ENCODE measurements at places on chromosomes 1 and 21. TPM values are rescaled to one million over a fixed set of nuclear protein-coding genes. Genes with fewer than 3 reads are reported as not detected.

CHODL gene
- 5.5 TPM for total RNA-seq

GRCh38 chr1:76867342-76868130 lies at the start of gene ST6GALNAC5:
ST6GALNAC5 (plus strand) TSS chr1:76867480.
- peaks cover 29% of the 10 kb centered on the region for H3K4me1 ChIP-seq
- H3K27me3 ChIP-seq: peaks cover 8% of the 10 kb centered on the region
- H3K36me3 ChIP-seq: no peaks in the 10 kb centered on the region

- no peak overlapping the region for H3K27ac ChIP-seq
- H3K4me1 ChIP-seq: no peaks in the 10 kb centered on the region
- DNase-seq: no peak
- H3K36me3 ChIP-seq: no peaks in the 10 kb centered on the region
- no peak overlapping the region for H3K4me3 ChIP-seq
Measured at GRCh38 chr1:245693941-245694752, 539.4 kb downstream of the KIF26B start.

TSEN15 gene
- total RNA-seq: 23.6 TPM

GRCh38 chr1:28579401-28579800 lies 12.7 kb upstream of the RAB42 start:
- peak overlapping the region; percentile 44 for H3K27ac ChIP-seq
- H3K36me3 ChIP-seq: no peaks in the 10 kb centered on the region
- peak overlapping the region; percentile 95 for H3K4me3 ChIP-seq
- no peak for DNase-seq
- H3K27me3 ChIP-seq: peaks cover 2% of the 10 kb centered on the region

TPTE gene
- total RNA-seq: not detected

DNA sequence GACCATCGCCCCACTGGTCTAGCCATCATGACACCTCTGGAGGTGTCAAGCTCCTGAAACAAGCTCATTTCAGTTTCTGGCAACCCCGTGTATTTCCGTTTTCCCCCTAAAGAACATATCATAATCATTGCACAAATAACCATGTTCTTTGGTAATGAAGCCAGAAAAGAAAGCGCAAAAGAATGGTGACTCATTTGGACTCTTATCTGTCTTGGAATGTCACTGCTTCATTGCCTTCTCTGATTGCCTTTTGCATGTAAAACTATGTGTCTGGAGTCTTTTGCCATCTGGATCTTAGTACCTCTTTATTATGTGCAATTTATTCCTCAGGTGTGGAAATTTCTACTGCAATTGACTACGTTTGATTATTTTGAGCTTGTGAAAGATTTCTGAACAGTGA lies 110.5 kb downstream of the COLGALT2 start:
- peaks cover 20% of the 10 kb centered on the region for H3K4me1 ChIP-seq
- no peak for DNase-seq
- no peak overlapping the region for H3K4me3 ChIP-seq
- no peaks in the 10 kb centered on the region for H3K36me3 ChIP-seq
- no peak overlapping the region for H3K27ac ChIP-seq

SLC5A3 gene
- 5.5 TPM for total RNA-seq

- DNase-seq: no peak
- H3K27me3 ChIP-seq: peaks cover 23% of the 10 kb centered on the region
- peak overlapping the region; percentile 99 for H3K27ac ChIP-seq
- H3K4me1 ChIP-seq: peaks cover 54% of the 10 kb centered on the region
- peak overlapping the region; percentile 100 for H3K4me3 ChIP-seq
Measured at GRCh38 chr1:33177996-33178540, 3.8 kb downstream of the TRIM62 start.

DNA sequence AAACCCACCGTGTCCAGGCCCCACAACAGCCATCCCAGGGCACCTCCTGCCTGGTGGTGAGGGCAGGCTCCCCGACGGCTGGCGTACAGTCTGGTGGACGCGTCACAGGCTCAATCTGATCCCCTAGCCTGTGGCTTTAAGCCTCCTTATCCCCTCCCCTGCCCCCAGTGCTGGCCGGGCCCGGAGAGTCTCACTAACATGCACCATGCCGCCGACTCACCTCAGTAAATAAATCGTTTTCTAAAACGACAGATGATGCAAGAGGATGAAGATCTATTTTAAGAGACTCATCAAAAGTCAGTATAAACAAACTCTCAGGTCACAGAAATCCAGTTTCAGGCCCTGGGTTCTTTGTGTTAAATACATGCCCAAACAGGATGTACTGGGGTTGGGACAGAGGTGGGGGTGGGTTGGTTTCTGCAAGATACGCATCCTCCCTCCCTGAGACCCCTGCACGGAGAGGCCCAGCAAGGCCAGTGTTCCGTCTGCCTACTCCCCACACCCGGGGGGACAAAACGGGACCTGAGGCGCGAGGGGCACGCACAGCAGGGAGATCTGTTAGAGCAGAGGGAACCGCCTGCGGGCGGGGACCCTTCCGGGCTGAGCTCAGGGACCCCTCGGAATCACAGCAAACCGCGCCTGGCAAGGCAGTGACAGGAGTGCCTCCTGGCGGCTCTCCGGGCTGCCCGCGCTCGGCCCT lies 3.1 kb downstream of the PANK4 start:
- H3K4me3 ChIP-seq: no peak overlapping the region
- H3K36me3 ChIP-seq: no peaks in the 10 kb centered on the region
- H3K4me1 ChIP-seq: peaks cover 24% of the 10 kb centered on the region
- H3K27me3 ChIP-seq: peaks cover 6% of the 10 kb centered on the region

DNA sequence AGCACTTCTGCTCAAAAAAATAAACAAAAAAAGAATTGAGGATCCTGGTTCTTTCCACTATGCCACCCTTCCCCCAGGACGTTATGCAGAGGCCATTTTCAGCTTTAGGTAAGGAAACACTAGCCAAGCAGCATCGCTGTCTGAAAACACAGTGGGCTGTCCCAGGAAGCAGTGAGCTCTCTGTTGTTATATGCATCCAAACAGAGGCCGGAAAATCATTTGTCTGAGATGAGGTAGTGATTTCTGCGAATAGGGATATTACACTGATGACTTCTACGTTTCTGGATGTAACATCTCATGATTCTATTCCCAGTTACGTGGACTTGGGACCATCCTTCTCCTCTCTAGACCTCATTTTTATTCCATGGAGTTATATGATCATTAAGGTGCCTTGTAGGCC lies 137.2 kb downstream of the OMA1 start:
- no peak overlapping the region for H3K27ac ChIP-seq
- no peaks in the 10 kb centered on the region for H3K4me1 ChIP-seq
- no peaks in the 10 kb centered on the region for H3K27me3 ChIP-seq
- no peak overlapping the region for H3K4me3 ChIP-seq
- peaks cover 3% of the 10 kb centered on the region for H3K36me3 ChIP-seq

DNA sequence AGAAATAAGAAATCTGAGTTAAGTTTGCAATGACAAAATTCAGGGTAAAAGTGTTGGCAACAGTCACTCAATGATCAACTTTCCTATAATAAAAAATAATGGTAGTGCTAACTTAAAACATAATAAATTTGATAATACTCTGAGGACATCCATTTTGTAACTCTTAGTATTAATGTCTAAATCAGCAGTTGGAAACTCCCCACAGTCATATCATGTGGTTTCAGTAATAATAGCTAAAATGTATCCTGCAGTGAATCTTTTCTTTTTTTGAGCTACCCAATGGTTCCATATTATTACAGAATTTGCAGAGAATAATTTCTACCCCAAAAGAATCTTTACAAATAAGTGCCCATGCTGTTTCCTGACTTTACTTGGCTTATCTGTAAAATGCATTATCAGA lies 286.7 kb downstream of the PTPRC start:
- no peak overlapping the region for H3K27ac ChIP-seq
- H3K4me1 ChIP-seq: peaks cover 2% of the 10 kb centered on the region
- H3K36me3 ChIP-seq: no peaks in the 10 kb centered on the region
- no peaks in the 10 kb centered on the region for H3K27me3 ChIP-seq

DNA sequence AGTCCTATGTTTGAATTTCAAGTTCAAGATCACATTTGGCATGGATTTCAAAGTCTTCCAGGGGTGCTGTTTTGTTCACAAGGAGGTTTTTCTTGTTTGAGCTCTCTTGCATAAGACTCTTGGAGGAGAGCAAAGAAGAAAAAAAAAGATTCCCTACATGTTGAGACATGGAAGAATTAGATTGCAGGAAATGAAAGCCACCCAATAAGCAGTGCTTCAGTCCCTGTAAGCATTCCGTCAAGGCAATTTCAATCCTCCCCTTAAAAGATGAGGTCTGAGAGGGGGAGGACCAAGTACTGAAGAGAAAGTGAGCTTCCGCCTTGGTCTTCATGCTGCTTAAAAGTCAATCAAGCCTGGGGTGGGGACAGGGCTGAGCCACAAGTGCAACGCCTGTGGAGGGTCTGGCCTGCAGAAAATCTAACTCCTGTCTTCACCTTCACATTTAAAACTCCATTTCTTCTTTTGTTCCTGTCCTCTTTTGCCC lies 50.2 kb downstream of the LPAR3 start:
- no peaks in the 10 kb centered on the region for H3K36me3 ChIP-seq
- no peak overlapping the region for H3K4me3 ChIP-seq
- H3K27ac ChIP-seq: no peak overlapping the region
- H3K4me1 ChIP-seq: no peaks in the 10 kb centered on the region
- DNase-seq: no peak
- H3K27me3 ChIP-seq: no peaks in the 10 kb centered on the region

- no peak for DNase-seq
- no peaks in the 10 kb centered on the region for H3K36me3 ChIP-seq
- no peak overlapping the region for H3K27ac ChIP-seq
- H3K27me3 ChIP-seq: no peaks in the 10 kb centered on the region
Measured at GRCh38 chr1:55362558-55362957, 147.4 kb upstream of the USP24 start.

DMBX1 gene
- total RNA-seq: not detected

- no peaks in the 10 kb centered on the region for H3K36me3 ChIP-seq
- H3K27ac ChIP-seq: no peak overlapping the region
- H3K27me3 ChIP-seq: peaks cover 7% of the 10 kb centered on the region
Measured at GRCh38 chr1:44062656-44063179, 31.5 kb upstream of the SLC6A9 start.

GRCh38 chr1:85495556-85495955 lies 30.6 kb upstream of the DDAH1 start:
- H3K27me3 ChIP-seq: no peaks in the 10 kb centered on the region
- H3K27ac ChIP-seq: no peak overlapping the region
- H3K4me3 ChIP-seq: no peak overlapping the region
- no peak for DNase-seq

DNA sequence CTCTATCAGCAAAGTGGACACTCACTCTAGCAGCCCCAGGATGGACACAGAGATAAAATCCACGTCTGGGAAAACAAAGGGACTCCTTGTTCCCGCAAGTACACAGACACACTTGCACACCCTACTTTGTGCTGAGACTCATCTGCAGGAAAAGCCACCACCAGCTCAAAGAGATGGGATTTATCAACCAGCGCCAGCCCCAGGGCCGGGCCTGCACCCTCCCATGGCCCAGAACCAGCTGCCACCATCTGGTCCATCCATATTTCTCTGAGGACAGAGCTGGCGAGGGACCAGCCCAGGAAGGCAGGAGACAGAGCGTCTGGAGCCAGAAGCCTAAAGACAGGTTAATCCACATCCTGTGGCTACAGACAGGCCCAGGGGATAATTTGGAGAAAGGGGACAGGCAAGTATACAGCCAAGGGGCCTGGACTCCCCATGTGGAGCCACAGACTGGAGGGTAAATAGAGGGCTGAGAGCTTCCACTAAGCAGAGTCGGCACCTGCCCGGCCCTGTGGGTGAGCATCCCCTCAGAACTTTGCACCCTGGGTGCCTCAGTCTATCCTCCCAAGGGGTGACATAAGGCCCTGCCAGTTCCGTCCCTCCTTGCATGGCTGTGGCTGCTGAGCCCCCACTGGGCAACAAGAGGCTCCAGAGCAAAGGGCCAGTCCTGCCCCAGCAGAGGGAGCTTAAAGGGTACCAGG lies 233.9 kb downstream of the PTPRU start:
- H3K4me3 ChIP-seq: peak overlapping the region; percentile 5
- H3K27me3 ChIP-seq: peaks cover 8% of the 10 kb centered on the region
- H3K4me1 ChIP-seq: peaks cover 47% of the 10 kb centered on the region
- H3K27ac ChIP-seq: peak overlapping the region; percentile 86
- H3K36me3 ChIP-seq: peaks cover 7% of the 10 kb centered on the region

- peak; percentile 50 for DNase-seq
- no peak overlapping the region for H3K4me3 ChIP-seq
- no peak overlapping the region for H3K27ac ChIP-seq
- peaks cover 5% of the 10 kb centered on the region for H3K27me3 ChIP-seq
- no peaks in the 10 kb centered on the region for H3K36me3 ChIP-seq
Measured at GRCh38 chr1:159798893-159799292, 3.3 kb upstream of the FCRL6 start.

DNA sequence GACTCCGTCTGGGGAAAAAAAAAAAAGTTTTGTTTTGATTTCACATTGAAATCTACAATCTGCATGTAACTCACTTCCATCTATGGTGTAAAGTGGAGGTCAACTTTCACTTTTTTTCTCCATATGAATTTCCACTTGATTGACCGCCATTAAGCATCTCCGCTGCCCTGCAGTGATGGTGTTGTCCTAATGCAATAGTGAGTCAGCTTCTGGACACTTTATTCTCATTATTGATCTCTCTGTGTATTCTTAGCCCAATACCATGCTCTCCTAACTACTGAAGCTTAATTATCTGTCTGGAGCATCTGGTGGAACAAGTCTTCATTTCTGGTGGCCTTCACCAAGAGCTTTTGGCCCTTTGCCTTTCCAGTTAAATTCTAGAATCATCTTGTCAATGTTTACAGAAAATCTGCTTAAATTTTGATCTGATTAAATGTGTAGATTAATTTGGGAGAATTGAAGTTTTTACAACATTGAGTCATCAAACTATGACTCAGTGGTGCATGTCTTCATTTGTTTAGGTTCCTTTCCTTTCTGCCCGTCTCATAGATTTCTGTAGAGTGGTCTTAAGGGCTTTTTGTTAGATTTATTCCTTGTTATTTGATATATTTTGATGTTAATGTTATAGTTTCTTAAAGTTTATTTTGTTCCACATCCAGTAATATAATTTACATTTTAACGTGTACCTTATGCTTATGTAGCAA lies 181.5 kb downstream of the PRDM2 start:
- no peaks in the 10 kb centered on the region for H3K36me3 ChIP-seq
- peaks cover 27% of the 10 kb centered on the region for H3K4me1 ChIP-seq
- peaks cover 2% of the 10 kb centered on the region for H3K27me3 ChIP-seq
- no peak overlapping the region for H3K4me3 ChIP-seq
- no peak for DNase-seq
- H3K27ac ChIP-seq: no peak overlapping the region

DAB1 gene
- 3.1 TPM for total RNA-seq

All from glutamatergic neuron (in vitro differentiated cells).